ENCODE measurements at places on chromosomes 13 and 19.

DNA sequence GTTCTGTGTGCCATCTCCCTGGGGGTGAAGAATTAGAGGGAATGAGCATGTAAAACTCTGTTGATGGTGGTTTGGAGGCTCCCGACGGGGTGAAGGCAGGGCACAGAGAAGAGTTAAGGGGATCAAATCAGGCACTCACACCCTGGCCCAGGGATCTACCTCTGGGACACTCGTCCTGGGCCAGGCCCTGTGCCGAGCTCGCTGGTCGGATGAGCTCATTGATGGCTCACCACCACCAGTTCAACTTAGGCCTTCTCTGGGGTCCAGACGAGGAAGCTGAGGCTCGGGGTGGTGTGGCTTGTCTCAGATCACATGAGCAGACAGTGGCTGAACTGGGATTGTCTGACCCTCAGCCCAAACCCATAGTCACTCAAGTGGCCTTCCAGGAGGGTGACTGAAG, 1.6 kb downstream of the NACC1 start:
- DNase-seq: no peak

DNA sequence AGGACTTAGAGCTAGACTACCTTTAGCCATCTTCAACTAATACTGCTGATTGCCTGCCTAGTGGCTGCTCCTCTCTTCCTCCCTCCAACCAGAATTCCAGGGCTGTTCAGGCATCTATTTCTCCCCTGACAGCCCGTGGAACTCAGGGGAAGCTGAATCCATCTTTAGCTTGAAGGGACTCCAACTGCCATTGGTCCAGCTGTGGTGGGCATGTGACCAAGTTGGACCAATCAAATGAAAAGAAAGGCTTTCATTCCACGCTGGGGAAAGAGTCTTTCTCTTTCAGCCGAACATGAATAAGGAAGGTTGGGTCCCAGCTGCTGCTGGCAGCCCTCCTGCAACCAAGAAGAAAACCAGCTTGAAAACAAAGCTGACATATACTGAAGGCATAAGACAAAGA, 168.5 kb upstream of the OBI1 start:
- no peak for DNase-seq

DNA sequence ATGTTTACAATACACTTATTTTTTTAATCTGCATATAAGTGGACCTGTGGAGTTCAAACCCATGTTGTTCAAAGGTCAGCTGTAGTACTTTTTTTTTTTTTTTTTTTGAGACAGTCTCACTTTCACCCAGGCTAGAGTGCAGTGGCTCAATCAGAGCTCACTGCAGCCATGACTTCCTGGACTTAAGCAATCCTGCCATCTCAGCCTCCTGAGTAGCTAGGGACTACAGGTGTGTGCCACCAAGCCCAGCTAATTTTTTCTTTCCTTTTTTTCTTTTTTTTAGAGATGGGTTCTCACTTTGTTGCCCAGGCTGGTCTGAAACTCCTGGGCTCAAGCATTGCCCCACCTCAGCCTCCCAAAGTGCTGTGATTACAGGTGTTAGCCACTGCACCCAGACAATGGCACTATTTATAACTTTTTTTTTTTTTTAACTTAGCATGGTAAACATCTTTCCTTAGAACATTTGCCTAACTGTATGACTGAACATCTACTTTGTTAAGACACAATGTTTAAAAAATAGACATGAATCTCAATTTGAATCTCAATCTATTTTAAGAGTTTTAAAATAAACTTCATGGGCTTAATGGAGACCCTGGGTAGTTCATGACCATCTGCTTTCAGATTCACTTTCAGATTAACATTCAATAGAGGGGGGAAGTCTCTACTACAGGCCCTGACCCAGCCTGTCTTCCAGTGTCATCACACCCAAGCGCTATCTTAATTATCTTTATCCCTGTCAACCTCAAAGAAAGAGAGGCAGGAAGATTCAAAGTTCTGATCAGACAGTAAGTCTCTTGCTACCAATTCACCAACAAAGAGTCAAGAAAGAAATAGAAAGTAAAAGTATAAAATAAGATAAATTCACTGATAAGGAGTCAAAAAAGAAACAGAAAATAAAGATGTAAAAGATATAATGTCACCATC, 97.7 kb upstream of the DOCK9 start:
- DNase-seq: no peak

DNA sequence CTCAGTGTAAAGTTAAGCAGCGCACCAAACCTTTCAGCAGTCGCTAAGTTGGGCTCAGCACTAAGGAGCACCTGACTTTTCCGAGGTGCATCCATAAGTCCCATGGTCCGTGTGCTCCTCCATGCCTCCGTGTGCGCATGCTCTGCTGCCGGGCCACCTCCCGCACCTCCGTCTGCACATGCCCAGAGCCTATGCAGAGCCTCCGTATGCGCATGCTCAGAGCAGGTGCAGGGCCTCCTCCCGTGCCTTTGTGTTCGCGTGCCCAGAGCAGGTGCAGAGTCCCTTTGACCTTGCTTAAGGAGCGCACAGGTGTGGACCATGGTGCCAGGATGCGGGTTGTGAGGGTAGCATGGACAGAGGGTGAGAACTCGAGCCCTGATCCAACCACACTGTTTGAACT, 46.0 kb downstream of the ATP11A start:
- DNase-seq: no peak

DNA sequence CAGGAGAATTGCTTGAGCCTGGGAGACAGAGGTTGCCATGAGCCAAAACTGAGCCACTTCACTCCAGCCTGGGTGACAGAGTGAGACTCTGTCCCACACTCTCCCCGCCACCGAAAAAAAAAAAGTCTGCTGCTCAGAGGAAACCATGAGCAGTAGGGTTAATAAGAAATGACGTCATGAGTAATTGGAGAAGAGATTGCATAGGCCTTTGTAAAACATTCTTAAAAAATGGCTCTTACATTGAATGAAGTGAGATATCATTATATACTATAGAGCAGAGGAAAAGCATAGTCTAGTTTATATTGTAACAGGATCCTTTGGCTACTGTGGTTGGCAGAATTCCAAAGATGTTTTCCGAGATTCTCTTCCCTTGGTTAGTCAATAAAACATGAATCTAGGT, 228.2 kb downstream of the PCDH20 start:
- DNase-seq: no peak

DNA sequence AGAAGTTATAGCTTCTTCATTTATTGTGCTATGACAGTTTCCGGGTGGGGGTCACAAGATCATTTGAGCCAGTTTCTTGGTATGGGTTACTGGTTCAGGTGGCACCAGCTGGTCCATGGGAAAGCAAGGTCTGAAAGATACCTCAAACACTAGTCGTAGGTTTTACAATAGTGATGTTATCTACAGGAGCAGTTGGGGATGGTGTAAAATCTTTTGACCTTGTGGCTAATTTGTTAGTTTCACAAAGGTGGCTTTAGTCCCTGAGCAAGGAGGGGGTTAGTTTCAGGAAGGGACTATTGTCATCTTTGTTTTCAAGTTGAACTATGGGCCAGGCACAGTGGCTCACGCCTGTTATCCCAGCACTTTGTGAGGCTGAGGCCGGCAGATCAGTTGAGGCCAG, 24.6 kb downstream of the CHST8 start:
- no peak for DNase-seq

DNA sequence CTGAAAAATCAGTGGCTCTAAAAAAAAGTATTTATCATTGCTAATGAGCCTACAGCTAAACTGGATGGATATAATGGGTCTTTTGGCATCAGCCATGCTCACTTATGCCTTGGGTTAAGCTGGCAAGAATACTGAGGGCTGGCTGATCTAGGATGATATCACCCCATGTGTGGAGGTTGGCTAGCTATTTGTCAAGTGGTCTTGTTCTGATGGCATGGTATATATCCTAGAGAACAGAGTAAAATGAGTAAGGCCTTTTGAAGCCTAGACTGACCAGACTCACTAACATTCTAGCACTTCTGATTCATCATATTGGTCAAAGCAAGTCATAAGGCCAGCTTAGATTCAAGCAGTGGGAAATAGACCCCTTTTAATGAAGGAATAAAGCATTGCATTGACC, 383.0 kb downstream of the SLITRK1 start:
- DNase-seq: no peak

DNA sequence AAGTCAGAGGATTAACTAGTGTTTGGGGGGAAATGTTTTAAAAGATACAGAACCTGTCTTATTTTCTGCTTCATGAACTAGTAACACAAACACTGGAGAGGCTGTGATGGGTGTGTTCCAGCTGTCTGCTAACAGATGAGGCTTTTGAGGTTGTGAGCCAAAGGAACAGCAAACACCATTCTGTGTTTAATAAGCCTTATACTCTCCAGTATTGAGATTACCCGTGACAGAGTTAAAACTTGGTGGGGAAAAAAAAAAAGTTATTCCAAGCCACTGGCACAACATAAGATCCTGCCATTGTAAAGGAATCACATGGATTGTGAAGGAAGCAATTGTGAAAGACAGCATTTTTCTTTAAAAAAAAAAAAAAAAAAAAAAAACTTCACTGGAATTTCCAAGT, 48.4 kb downstream of the KCTD12 start:
- no peak for DNase-seq

DNA sequence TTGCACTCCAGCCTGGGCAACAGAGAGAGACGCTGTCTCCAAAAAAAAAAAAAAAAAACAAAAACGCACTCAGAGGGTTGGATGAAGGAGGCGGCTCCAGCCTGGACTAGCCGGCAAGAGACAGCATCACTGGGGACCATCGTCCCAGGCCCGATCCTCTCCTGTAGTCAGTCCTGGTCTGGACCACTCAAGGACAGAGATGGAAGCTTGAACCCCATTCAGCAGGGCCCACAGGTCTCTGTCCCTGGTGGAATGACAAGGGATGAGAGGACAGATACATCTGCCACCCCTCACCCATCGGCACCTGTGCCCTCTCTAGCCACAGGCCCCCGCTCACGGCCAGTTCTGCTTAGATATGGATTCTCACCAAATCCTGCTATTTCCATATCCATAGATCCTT, 14.0 kb downstream of the ADGRE5 start:
- no peak for DNase-seq

DNA sequence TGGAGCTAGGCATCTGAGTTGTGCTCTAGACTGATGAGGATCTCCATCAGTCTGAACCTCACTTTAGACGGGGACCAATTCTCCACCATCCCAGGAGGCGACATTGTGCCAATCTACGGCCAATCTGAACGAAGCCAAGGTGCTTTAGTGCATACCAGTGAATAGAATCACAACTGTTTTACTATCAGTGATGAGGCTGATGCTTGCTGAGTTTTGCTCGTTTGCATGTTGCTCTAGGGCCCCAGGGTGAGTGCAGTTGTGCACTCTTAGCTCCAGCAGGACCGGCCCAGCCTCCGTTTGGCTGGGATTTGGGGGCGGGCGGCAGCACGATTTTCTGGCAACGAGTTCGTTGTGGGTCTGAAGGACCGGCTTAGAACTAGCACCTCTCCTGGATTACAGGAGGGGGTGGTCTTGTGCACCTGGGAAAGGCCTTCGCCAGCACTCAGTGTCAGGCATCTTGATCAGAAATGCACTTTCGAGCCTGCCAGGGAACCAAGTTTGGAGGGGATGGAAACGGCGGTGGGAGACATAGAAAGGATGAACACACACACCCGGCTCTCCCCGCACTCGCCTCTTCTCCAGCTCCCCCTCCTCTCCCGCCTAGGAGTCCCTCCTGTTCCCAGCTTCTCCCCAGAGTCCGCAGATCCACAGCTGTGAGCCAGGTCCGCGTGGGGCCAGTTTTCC, 4.4 kb downstream of the GSX1 start:
- no peak for DNase-seq

DNA sequence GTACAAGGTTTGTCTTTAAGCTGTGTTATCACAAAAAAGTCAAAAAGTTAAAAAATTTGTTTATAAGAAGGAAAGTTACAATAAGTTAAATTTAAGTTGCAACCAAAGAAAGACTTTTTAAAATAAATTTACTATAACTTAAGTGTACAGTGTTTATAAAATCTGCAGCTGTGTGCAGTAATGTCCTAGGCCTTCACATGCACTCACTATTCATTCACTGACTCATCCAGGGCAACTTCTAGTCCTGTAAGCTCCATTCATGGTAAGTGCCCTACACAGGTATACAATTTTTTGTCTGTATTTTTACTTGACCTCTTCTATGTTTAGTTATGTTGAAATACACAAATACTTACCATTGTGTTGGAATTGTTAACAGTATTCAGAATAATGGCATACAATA, 667.9 kb upstream of the SLITRK5 start:
- no peak for DNase-seq

- no peak for DNase-seq
Measured at GRCh38 chr13:50898338-50898737, 11.3 kb upstream of the RNASEH2B start.

DNA sequence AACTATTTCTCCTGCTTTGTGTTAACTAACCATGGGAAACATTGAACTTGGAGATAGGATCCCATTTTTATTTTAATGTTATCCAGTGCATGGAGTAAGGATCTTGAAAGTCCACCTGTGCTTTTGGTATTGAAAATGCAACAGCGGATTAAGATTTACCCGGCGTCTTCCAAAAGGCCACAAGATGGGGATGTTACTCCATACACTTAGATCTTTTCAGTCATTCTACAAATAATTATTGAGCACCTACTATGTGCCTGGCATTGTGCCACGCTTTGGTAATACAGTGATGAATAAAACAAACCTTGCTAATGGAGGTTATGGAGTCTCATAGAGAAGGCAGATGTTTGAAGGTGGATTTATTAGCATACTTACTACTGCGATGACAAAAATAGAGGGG, 56.9 kb downstream of the RFC3 start:
- DNase-seq: no peak

DNA sequence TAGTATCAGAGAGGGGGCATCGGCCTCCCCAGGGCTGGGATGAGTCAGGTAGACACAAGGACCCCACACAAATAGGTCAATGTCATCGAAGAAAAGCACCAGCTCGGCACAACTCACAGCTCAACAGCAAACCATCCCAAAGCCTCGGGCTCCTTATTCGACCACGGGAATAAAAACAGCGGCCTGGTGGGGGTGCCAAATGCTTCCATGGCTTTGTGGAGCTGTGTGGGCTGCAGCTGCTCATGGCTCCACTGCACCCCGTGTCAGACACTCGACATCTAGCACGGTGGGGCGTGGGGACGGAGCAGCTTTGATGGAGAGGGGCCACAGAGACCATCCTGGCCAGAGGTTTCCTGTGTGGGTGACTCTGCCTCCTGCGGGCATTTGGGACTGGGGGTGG, 212.5 kb upstream of the SOX1 start:
- DNase-seq: no peak

DNA sequence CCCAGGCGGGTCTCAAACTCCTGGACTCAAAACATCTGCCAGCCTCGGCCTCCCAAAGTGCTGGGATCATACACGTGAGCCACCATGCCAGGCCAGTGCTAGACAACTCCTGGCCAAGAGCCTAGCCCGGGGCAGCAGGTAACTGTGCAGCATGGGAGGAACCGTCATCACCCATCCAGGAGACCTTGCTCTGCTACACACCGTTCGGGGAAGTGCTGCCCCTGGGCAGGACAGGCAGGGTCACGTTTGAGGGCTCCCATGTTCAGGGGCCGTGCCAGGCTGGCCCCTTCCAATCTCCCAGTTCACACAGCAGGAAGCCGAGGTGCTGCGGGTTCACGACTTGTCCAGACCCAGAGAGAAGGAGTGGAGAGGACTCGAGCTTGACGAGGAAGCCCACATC, 35.1 kb downstream of the NAXD start:
- no peak for DNase-seq

- no peak for DNase-seq
Measured at GRCh38 chr13:81493144-81493543, 1152.2 kb upstream of the SPRY2 start.

- peak; percentile 7 for DNase-seq
Measured at GRCh38 chr13:105184201-105184600, 1351.3 kb downstream of the EFNB2 start.

- DNase-seq: peak; percentile 38
Measured at GRCh38 chr19:32224371-32225244, 120.8 kb upstream of the ZNF507 start.
